Subcutaneous adipose tissue (tissue), 4 donors: ENCODE measurements at places on chromosomes 4 and X. TPM values are rescaled to one million over a fixed set of nuclear protein-coding genes. Genes with fewer than 3 reads are reported as not detected.

Gene HTR2C
- total RNA-seq: not detected

Gene UGT2B15
- total RNA-seq: not detected

Gene POLN
- 3.1 TPM for total RNA-seq

Gene TBX22
- not detected for total RNA-seq

Gene RBM46
- total RNA-seq: not detected

Gene POU4F2
- total RNA-seq: not detected

Gene RHOXF2
- total RNA-seq: not detected

Gene MSANTD1
- 0.51 TPM for total RNA-seq
